ENCODE measurements at places on chromosomes 3 and 15.

- DNase-seq: no peak
Measured at GRCh38 chr3:36846406-36846805, 82.1 kb upstream of the DCLK3 start.

- no peak for DNase-seq
Measured at GRCh38 chr3:157087780-157088600, 72.0 kb downstream of the CCNL1 start.

- DNase-seq: no peak
Measured at GRCh38 chr15:58434334-58434875, 2.6 kb downstream of the LIPC start.

DNA sequence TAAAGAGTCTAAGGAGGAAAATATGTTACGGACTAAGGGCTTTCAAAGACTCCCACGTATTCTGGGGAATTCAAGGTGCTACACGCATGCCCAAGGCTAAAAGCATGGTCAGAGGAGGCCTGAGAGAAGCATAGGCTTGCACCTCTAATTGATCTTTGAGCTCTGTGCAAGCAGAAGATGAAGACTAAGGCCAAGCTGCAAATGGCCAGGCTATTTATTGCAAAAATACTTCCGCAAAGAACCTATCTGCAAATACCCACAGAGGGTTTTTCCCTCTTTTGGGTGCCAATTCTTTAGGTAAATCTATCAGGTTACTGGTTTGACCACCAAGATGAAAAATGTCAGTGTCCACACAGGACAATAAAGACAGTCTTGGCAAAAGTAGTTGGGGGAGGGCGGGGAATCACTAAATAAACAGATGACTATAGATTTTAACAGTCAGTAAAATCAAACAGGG, 119.5 kb downstream of the STAG1 start:
- DNase-seq: peak; percentile 35

GRCh38 chr15:67812241-67812644, 13.1 kb upstream of the SKOR1 start:
- no peak for DNase-seq

DNA sequence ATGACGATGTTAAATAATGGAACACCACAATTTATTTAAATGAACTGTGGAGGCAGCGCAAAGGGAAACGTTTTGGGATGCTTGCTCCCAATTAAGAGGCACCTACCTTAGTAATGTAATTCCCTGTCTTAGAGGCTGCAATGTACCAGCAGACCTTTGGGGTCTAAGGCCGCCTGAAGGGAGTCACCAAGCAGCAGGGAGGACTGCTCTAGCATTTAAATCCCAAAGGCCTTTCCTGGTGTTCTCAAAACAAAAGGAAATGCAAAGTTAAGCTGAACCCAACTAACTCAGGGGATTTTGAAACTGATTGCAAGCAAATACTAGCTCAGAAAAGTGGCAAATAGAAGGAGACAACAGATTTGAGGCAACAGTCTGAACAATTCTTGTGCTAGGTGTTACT, 510.8 kb downstream of the GABRG3 start:
- no peak for DNase-seq

DNA sequence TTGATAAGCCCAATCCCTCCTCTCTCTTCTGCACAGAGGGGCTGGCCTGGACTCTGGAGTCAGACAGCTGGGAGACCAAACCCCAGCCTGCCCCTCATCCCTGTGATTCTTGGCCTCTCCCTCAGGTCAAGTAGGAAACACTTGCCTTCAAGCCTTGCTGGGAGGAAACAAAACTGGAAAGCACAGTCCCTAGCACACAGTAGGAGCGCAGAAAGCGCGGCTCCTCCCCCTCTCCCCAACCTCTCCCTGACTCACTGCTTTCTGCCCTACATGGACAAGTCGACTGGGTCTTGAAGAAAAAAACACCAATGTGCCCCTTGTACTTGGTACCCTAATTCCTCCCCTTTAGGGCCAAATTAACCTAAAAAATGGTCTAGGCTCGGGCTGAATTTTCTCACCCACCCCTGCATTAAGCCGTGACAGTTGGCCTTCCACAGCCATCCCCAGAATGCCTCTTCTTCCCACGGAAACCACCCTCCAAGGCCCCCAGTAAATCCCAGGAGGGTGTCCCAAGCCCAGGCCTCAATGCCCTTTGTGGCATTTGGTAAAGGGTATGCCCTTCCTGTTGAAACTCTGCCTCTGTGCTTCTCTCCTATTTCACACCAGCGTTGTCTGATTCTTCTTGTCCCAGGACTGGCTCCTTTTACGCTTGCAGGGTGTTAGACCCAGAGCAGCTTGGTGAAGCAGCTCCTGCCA, 11.3 kb upstream of the RAF1 start:
- DNase-seq: no peak

DNA sequence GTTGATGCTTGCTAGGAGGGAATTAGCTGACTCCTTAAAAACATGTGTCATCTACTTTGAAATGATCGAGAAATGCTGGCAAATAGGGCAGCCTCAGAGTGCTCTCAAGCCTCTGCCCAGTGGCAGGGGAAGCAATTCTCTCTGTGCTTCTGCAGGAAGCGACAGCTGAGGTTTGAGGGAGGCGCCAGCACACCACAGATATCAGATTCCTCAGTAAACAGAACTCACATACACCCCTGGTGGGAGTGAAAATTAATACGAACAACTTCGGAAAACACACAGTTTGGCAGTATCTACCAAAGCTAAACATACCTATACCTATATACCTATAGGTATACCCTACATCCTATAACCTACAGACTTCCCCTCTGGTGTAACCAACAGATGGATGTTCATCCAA, 61.3 kb downstream of the NSMCE3 start:
- DNase-seq: peak; percentile 3
